CD4-positive, alpha-beta T cell treated with Interleukin-17A for 4 hours (primary cell): ENCODE measurements at places on chromosomes 4 and X.
A peak's percentile ranks its signal among the peaks of the same experiment; 100 is the strongest.

DNA sequence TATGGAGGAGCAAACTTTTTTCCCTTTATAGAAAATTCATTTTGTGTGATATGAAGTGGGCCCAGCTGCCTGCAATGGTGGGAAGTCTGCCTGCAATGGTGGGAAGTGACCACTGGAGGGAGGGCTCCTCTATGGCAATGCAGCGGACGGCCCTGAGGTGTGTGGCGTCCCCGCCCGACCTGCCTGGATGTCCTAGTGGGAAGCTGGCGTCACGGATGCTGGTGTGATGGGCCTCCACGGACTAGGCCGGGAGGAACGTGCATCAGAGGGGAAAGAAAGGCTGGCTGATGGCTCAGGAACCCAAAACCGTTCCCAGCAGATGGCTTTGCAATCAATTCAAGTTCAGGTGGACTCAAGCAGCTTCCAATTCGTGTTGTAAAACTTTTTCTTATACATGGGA, 177.9 kb downstream of the AFAP1 start:
- peak; percentile 68 for DNase-seq

DNA sequence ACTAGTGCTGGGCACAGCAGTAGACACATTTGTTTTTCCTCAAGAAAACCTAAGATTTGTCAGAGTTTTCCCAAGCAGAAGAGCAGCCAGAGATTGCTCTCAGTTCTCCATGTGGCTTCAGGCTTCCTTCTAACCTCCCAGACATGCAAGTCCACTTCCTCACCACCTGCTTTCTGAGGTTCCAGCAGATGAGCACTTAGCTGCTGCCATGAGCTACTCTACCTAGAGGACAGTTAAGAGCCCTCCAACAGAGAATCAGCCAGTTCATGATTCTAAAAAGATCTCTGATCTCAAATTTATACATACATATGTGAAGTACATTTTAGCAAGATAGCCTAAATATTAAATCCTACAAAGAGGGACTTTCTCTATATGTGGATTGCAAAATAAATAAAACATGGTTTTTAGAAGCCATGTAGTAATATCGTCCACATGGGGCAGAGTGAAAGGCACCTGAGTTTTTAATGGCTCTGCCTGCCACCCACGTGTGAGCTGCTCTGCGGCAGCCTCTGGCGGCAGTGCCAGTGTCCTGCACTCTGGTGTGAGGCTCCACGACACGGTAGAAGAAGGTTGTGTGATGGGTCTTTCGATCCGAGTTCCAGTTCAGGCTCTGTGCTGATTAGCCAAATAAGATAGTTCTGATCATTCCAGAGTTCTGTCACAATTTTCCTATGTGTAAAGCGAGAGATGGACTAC, 10.3 kb downstream of the CYP4V2 start:
- DNase-seq = peak; percentile 69

DNA sequence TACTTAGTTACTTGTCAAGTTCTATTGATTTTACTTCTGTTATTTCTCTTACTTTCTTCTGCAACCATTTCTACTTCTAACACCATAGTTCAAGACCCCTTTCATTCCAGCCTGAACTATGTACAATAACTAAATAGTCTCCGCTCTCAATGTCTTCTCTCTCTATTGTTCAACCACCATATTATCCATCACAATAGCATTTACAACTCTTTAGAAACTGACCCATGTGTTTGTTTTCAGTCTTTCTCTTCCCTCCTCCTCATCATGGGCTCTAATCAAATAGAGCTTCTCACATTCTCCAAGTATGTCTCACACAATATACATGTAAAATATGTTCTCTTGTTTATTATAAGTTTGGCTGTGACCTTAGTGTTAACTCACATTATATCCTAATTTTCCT, 143.6 kb downstream of the ZAR1 start:
- DNase-seq = no peak

DNA sequence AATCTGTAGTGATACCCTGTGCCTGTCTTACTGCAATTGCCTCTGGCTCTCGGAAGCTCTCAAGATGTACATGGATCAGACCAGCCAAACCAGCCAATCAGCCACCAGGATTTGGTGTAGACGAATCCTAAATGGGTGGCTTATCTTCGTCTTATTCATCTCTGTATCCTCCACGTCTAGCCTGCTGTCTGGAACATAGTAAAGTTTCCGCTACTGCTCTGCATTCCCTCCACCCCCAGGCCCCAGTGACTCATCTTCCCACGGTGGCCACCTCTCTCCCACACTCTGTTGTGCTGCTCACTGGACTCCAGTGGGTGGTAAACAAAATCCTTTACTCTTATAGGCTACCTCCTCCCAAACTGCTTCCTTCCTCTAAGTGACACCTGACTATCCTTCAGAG, 37.8 kb downstream of the SEPTIN6 start:
- DNase-seq = peak; percentile 70

DNA sequence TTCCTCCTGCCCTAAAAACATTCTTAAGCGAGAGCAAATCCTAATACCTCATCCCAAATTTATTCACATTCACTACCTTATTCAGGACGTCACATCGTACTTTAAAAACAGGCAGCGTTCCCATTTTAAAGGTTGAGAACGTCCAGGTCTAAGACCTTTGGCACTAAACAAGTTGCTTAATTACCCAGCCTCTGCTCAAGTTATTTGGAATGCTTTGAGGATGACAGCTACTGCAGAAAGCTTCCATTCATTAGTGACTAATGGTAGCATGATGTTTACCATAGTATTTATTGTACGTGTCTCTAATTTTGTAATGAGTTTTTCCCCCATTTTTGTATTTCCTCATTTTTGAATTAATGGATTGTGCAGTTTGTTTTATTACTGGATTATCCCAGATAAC, 1.5 kb downstream of the USP38 start:
- DNase-seq = no peak

DNA sequence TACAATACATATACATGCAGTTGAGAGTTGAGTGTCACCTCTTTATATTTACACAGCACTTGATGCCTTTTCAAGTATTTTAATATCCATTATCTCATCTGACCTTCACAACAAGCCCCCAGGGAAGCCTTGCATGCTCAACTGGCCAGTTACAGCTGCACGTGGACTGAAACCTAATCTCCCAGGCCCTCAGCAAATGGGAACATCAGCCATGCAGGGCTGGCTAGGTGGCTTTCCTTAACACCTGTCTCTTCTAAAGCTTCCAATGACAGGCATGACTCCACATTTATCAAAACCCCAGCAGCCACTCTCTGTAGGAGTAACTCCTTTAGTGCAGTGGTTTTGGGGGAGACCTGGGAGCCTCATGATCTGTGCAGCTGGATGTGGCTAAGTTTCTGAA, 56.4 kb downstream of the PHKA2 start:
- no peak for DNase-seq

GRCh38 chr4:39616651-39617050, 22.0 kb downstream of the SMIM14 start:
- no peak for DNase-seq

- no peak for DNase-seq
Measured at GRCh38 chr4:116899561-116899960, 185.8 kb downstream of the TRAM1L1 start.

DNA sequence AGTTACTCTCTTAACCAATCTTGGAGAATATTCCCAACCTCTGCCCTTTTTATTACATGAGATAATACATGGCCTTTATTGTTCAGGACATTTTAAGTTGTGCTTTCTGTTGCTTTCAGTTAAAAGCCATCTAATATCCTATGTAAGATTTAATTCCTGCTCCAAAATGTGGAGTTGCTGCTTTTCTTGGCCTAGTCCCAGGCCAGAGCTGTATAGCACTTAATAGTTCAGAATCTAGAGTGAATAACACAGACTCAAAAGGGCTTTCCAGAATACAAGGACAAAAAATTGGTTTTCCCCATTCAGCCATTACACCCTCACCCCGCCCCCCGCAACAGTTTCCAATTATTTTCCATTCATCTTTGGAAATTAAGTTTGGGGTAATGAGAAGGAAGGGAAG, 144.3 kb upstream of the SMAD1 start:
- no peak for DNase-seq
